ENCODE measurements at places on chromosomes 1 and 21.

DNA sequence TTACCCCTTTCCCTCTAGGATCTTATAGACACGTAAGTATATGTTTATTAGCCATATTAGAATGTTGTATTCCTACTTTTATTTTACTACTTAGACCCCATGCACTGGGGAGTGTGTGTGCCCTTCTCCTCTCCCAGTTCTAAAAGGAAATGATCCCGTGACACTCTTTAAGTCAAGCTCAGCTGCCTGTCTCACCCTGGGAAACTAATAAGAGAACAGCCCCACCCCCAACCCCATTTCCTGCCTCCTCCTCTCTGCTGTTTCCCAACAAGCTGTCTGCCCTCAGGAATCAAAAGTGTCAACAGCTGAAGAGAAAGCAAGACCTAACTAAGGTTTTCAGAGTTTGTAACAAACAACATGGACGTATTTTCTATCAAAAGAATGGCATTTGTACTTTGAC, 92.6 kb upstream of the VAV3 start:
- no peak for DNase-seq

GRCh38 chr1:51610637-51611036, 6.3 kb upstream of the OSBPL9 start:
- DNase-seq: no peak

GRCh38 chr1:180911640-180912191, 981 bp upstream of the KIAA1614 start:
- no peak for DNase-seq

GRCh38 chr1:236759252-236759859, 35.7 kb upstream of the MTR start:
- no peak for DNase-seq

DNA sequence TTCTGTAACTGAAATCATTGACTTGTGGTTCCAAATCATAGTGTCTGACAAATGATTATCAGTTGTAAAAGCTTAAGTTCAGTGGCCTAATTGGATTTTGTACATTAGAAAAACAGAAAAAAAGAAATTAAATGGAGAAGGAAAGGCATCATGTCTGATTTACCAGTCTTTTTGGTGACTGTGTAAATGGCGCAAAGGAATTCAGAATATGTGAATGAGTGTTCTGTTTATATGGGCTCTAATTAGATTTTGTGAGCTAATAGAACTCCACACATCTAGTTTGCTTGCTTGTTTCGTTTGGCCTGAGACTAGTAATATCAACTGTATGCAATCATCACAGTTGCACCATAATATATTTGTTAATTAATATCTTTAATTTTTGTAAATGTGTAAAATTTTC, 151.7 kb downstream of the PLA2G4A start:
- no peak for DNase-seq

DNA sequence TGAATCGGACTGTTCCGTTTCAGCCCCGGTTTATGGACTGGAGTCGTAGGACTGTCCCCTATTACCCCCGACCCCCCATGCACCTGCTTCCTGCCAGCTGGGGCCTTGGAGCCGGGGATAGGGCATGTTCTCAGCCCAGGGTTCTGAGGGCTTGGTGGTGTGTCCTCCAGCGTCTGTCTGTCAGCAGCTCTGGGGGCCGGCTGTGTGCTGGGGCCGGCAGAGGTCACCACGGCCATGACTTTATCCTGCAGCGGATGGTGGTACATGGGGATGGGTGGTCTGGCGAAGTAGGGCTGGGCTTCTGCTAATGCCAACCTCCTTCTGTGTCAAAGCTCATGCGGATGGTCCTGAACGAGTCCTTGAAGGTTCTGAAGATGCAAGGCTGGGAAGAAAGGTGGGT, 5.5 kb downstream of the RRP1 start:
- no peak for DNase-seq

DNA sequence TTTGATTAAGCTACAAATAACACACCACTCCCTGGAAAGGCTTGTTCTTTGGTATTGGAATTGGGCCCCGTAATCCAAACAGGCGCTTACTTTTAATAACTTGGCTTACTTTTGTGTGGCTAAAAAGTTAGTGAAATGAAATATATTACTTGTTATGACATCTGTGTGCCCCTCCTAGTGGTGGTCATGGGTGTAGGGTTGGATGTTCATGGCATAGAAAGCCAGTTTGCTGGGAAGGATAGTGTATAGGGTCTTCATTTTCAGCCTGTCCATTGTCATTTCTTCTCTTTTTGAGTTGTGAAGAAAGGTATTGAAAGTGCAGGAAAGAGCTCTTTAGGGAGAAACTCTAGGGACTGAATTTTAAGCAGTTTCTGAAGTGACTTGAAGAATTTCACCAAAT, 5.9 kb downstream of the CDC14A start:
- no peak for DNase-seq

GRCh38 chr1:28981210-28981609, 66.8 kb downstream of the EPB41 start:
- DNase-seq: no peak

DNA sequence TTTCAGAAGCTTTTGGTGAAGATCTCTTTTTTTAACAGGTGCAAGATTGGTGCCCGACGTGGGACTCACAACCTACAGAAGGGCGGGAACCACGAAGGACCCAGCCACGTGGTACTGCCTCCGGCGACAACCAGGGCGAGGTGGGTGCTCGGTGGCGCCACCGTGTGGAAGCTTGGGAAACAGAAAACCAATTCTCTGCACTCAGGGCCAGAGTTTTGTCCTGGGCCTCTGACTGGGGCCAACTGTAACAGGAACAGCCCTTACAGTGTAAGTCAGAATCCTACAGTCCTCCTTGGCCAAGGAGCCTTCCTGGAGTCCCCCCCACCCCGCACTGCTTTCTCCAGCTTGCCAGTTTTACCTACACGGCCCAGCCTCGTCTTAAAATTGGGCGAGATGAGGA, 11.6 kb upstream of the S100A7A start:
- peak; percentile 26 for DNase-seq

- no peak for DNase-seq
Measured at GRCh38 chr1:27592232-27592930, 11.6 kb downstream of the AHDC1 start.

DNA sequence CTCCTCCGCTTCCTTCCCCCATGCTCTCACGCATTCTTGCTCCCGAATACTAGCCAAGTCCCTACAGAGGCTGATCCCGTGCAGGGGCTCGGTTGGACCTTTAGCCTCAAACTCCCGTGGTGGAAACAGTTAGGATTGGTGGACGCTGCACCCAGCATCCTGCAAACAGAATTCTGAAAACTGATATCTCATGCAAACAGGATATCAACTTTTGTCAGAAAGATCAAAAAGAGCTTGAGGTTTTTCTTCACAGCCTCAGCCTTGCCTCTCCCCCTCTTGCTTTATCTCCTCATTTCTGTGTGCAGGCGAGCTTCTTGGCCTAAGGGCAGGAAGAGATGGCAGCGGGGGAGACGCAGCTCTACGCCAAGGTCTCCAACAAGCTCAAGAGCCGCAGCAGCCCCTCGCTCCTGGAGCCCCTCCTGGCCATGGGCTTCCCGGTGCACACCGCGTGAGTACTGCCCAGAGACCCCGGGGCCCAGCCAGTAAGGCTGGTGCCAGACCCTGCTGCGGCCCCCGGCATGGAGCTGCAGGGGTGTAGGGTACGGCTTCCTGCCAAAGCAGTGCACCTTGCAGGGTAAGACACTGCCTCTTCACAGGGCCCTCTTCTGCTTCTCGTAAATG, at the start of gene UBASH3A:
Gene UBASH3A (plus strand): TSS at position 292 of the 621 bp plus-strand sequence. CDS start 44 bp downstream, at position 336.
- peak; percentile 42 for DNase-seq

- no peak for DNase-seq
Measured at GRCh38 chr1:214842856-214843255, 239.7 kb upstream of the KCNK2 start.

GRCh38 chr21:14991957-14992356, 72.8 kb downstream of the NRIP1 start:
- no peak for DNase-seq

DNA sequence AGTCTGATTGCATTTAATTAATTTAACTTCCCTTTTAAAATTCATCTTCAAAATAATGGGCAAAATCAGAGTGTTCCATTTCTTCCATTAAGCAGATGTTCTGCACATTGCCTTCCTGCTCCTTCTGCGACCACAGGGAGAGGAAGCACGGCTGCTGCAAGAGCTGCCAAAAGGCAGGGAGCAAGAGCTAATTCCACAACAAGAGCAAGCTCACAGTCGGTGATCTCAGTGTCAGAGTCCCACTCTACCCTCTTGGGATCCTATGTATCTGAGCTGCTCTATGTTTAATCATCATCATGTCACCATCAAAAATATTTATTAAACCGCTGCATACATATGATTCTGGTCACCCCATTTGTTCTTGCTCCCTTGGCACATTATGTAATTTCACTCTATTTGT, 255.3 kb upstream of the CAMK1G start:
- DNase-seq: no peak

DNA sequence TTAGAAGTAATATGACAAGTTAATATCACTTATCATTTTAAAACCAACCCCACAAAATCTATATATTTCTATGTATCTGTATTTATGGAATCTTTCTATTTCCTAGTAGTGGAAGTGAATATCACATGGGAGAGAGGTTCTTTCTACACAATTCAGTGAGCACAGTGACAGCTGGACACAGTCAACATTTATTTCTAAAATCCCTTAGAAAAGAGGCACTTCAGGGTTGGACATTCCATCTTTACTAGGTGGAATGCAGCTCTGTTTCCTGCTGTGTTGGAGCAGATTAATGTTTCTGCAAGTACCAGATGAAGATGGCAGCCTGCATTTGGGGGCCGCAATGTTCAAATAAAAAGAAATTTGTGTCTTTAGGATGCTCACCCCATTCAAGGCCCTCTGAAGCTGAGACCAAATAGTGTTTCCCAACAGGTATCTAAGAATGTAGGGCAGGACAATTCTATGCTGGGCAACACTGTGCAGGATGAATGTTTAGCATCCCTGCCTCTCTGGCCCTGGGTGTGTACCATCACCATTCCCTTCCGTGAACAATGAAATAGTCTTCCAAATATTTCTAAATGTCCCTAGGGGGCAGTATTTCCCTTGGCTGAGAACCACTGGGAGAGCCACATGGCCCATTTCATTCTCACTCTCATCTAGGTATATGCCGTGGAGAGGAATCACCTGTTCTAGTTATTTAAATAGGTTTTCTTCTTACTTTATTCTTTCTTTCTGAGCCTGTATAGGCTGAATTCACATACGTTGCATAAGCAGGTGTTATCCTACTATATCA, 394.8 kb downstream of the PRDM2 start:
- DNase-seq: no peak

GRCh38 chr1:81435175-81435574, 365.6 kb upstream of the ADGRL2 start:
- DNase-seq: no peak

GRCh38 chr1:26066857-26067256, 573 bp downstream of the TRIM63 start:
- no peak for DNase-seq
